ENCODE measurements at places on chromosomes 6 and 20.

GRCh38 chr6:31547727-31548543 lies 527 bp downstream of the NFKBIL1 start:
- H3K27ac ChIP-seq: peak overlapping the region; percentile 76
- H3K36me3 ChIP-seq: peaks cover 15% of the 10 kb centered on the region
- H3K4me1 ChIP-seq: peaks cover 9% of the 10 kb centered on the region

DNA sequence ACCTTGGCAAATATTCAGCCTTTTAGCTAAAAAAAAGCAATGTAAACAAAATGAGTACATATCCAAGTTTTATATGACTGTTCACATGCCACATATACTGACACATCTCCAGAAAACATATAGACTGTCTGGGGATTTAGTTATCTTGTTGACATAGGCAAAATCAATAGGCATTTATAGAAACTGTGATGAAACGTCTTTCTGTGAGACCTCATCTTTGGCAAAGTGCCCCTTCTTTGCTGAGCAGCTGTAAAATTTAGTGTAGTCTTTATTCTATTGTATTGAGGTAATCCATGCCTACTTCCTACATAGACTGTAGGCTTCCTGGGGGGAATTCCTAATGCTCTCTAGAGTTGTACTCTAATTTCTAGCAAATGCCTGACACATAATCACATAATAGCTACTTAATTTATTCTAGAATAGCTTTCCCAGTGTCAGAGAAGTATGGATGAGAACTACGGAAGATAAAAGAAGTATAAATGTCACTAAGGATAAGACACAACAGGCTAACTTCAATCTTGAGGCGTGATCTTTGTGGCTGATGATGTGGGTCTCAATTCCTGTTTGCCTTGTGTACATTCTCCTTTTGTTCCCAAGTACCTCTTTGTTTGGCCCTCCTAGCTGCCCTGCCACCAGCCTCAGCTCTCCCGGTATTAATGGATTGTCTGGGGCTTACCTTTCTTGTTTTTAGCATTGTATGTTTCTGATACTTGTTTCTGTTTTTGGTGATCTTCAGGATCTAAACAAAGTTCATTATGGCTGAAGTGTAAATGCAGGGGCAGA lies 30.6 kb downstream of the PTCHD4 start:
- no peak overlapping the region for H3K4me3 ChIP-seq
- H3K27ac ChIP-seq: no peak overlapping the region
- H3K36me3 ChIP-seq: no peaks in the 10 kb centered on the region
- DNase-seq: no peak
- H3K27me3 ChIP-seq: no peaks in the 10 kb centered on the region

DNA sequence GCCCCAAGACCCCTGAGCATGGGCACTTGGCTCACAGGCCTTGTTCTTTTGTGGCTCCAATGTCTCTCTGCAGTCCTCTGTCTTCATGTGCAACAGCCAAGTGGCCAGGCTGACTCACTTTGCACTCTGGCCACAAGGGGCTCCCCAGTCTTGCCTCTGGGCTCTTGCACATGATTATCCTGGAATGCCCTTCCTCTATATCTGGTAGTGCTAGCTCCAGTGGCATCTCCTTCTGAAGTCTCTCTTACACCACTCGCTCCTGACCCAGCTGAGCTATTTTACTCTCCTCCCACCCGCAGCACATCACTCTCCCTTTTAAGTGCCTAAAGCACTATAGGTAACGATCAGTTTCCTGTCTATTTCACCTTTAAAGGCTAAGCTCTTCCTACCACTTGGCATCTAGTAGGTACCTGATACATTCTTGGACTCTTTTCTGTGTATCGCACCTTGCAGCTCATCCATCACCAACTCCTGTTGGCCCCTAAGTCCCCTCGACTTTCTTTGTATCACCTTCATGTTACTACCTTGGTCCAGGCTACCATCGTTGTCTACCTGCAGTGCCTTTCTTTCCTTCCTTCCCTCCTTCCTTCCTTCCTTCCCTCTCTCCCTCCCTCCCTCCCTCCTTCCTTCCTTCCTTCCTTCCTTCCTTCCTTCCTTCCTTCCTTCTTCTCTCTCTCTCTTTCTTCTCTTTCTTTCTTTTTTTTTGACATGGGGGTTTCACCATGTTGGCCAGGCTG lies 211.9 kb upstream of the RNF24 start:
- no peak overlapping the region for H3K4me3 ChIP-seq
- H3K4me1 ChIP-seq: peaks cover 56% of the 10 kb centered on the region
- H3K36me3 ChIP-seq: no peaks in the 10 kb centered on the region
- DNase-seq: no peak
- H3K27me3 ChIP-seq: no peaks in the 10 kb centered on the region

GRCh38 chr6:133966654-133967329 lies 13.8 kb downstream of the TBPL1 start:
- peaks cover 4% of the 10 kb centered on the region for H3K4me1 ChIP-seq
- no peaks in the 10 kb centered on the region for H3K36me3 ChIP-seq
- no peak for DNase-seq
- H3K4me3 ChIP-seq: no peak overlapping the region
- no peak overlapping the region for H3K27ac ChIP-seq
- H3K27me3 ChIP-seq: no peaks in the 10 kb centered on the region

DNA sequence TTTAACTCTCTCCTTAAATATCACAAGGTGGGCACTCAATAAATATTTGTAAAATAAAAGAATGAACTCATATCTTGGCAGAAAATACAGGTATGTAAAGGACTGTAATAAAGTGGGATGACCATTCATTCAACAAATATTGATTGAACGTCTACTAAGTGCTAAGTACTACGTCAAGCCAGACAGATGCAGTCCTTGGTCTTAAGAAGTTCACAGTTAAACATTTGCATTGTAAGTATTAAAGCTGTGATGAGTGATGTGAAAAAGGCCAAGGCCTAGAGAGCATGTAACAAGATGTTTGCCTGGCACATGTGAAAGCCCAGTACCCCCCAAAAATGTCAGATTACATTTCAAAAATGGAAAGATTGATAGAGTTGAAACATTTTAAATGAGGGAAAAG lies 130.1 kb upstream of the TMEM170B start:
- H3K4me1 ChIP-seq: peaks cover 52% of the 10 kb centered on the region
- no peaks in the 10 kb centered on the region for H3K36me3 ChIP-seq
- H3K4me3 ChIP-seq: no peak overlapping the region
- no peak for DNase-seq
- no peaks in the 10 kb centered on the region for H3K27me3 ChIP-seq
- H3K27ac ChIP-seq: no peak overlapping the region

GRCh38 chr6:161908872-161909271 lies 635.0 kb upstream of the AGPAT4 start:
- H3K4me1 ChIP-seq: no peaks in the 10 kb centered on the region
- H3K36me3 ChIP-seq: no peaks in the 10 kb centered on the region
- H3K4me3 ChIP-seq: no peak overlapping the region

GRCh38 chr6:21157186-21157929 lies 436.2 kb upstream of the SOX4 start:
- no peaks in the 10 kb centered on the region for H3K36me3 ChIP-seq
- H3K27ac ChIP-seq: no peak overlapping the region
- no peaks in the 10 kb centered on the region for H3K27me3 ChIP-seq
- DNase-seq: no peak

- no peaks in the 10 kb centered on the region for H3K27me3 ChIP-seq
- H3K4me1 ChIP-seq: no peaks in the 10 kb centered on the region
- H3K27ac ChIP-seq: no peak overlapping the region
- H3K4me3 ChIP-seq: no peak overlapping the region
Measured at GRCh38 chr6:77653816-77654215, 977 bp downstream of the MEI4 start.

DNA sequence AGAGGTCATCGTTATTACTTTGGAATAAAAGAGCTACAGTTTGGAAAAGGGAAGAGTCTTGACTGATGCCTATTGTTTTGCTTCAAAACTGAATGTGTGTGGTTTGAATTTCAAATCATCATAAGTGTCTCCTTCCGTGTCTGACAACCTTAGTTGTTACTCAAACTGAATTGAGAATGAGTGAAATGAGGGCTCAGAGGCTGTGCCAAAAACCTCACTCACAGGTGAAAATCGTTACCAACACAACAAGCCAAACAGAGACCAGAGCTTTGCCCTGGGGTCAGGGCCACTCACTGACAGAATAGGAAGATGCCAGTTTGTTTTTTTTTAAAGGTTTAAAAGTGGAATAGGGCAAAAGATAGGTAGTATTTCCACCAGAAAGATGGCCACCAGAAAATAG lies 15.2 kb upstream of the SIRT5 start:
- H3K36me3 ChIP-seq: no peaks in the 10 kb centered on the region
- no peaks in the 10 kb centered on the region for H3K27me3 ChIP-seq
- no peak for DNase-seq
- H3K4me3 ChIP-seq: no peak overlapping the region

DNA sequence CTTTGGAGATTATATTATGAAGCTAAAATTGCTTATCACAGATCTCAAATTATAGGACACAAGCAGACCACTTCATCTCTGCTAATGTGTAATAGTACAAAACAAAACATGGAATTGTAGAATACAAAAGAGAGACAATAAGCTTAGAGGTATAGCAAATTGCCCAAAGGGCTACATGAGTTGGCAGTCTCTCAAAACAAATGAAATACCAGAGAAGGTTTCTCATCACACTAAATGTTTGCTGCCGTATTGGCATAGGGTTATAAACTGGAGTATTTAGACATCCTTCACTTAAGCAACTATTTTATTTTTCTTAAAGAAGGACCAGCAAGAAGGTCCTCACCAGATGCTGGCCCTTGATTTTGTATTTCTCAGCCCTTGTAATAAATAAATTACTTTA lies 5.9 kb upstream of the EYA4 start:
- H3K27ac ChIP-seq: no peak overlapping the region
- H3K4me3 ChIP-seq: no peak overlapping the region
- H3K36me3 ChIP-seq: no peaks in the 10 kb centered on the region
- no peaks in the 10 kb centered on the region for H3K27me3 ChIP-seq

DNA sequence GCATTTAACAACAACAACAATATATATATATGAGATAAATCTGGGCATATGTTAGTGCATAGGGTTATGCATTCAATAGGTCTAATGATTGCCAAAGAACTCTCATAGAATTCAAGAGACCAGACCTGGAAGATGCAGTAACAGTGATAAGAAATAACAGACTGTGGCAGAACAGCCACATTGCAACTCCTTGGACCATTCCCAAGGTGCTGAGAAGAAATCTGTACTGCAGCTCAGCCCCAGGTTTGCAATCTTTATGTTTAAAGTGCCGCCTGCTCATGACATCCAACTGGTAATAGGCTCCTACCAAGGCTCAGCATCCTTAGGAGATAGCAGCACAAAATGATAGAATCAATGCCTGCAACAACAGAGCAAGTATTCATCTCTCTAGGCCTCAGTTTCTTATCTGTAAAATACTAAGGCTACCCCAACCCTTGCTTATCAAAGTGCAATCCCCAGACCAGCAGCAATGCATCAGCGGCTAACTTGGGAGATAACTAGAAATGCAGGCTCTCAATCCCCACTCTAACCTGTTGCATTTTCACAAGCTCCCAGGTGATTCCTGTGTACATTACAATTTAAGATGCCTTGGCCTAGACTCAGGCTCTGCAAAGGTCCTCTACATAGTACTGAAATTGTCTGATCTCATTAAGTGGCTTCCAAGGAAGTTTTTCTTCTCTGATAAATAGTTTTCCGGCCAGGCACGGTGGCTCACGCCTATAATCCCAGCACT lies 30.6 kb upstream of the PIM1 start:
- H3K27me3 ChIP-seq: no peaks in the 10 kb centered on the region
- no peak for DNase-seq
- H3K4me3 ChIP-seq: no peak overlapping the region
- H3K4me1 ChIP-seq: peaks cover 34% of the 10 kb centered on the region
- H3K27ac ChIP-seq: no peak overlapping the region

DNA sequence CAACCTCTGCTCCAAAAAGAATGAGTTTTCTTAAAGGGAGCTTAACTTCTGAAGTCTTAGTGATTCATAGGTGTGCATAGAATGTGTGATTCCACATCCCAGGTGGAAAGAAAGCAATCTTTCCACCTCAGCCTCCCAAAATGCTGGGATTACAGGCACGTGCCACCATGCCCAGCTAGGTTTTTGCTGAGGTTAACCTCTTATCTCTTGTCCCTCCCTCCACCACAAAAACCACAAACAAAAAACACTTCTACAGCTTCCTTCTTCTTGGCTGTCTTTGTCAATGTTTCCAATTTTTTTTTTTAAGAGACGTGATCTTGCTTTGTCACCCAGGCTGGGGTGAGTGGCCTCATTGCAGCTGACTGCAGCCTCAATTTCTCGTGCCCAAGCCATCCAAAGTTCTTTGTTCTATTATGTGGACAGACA lies 8.1 kb upstream of the CSE1L start:
- H3K27ac ChIP-seq: no peak overlapping the region
- no peaks in the 10 kb centered on the region for H3K4me1 ChIP-seq
- no peaks in the 10 kb centered on the region for H3K27me3 ChIP-seq
- no peak overlapping the region for H3K4me3 ChIP-seq
- H3K36me3 ChIP-seq: peaks cover 16% of the 10 kb centered on the region

GRCh38 chr20:40966103-40966502 lies 62.5 kb upstream of the TOP1 start:
- no peak for DNase-seq
- H3K36me3 ChIP-seq: no peaks in the 10 kb centered on the region
- no peaks in the 10 kb centered on the region for H3K27me3 ChIP-seq
- peaks cover 8% of the 10 kb centered on the region for H3K4me1 ChIP-seq
- no peak overlapping the region for H3K4me3 ChIP-seq
- H3K27ac ChIP-seq: no peak overlapping the region

GRCh38 chr6:36550473-36551000 lies 3.3 kb upstream of the STK38 start:
- DNase-seq: no peak
- no peaks in the 10 kb centered on the region for H3K36me3 ChIP-seq
- H3K27ac ChIP-seq: no peak overlapping the region
- H3K27me3 ChIP-seq: no peaks in the 10 kb centered on the region
- H3K4me1 ChIP-seq: peaks cover 17% of the 10 kb centered on the region

DNA sequence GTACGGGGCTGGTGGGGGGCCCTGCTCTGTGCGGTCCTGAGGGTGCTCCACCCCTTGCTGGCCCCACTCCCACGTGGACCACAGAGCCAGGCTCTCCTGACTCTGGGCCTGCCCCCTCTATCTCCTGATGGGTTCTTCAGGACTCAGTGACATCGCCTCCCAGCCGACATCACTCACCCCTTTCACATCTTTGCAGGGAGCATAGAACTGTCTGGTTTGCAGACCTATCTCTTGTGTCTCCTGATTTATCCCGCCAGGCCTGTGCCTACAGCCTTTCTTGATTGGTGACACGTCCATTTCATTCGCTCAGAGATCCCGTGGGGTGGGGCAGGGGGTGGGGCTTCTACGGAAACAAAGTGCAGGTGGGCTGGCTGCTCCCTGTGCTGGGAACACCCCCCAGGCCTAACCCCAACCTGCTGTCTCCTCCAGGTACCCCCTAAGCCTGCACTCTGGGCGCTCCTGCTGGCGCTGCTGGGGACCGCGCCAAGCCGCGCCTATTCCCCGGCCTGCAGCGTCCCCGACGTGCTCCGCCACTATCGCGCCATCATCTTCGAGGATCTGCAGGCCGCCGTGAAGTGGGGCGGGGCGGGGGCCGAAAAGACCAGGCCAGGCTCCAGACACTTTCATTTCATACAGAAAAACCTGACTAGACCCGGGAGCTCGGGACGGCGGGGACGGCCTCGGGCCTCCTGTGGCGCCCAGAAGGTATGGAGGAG lies 1.7 kb downstream of the C20orf204 start:
- DNase-seq: no peak
- no peak overlapping the region for H3K27ac ChIP-seq
- no peaks in the 10 kb centered on the region for H3K27me3 ChIP-seq
- H3K4me1 ChIP-seq: peaks cover 13% of the 10 kb centered on the region
- peak overlapping the region; percentile 65 for H3K4me3 ChIP-seq
